Head of caudate nucleus (tissue), 42 donors: ENCODE measurements at places on chromosomes 1 and 21.

DNA sequence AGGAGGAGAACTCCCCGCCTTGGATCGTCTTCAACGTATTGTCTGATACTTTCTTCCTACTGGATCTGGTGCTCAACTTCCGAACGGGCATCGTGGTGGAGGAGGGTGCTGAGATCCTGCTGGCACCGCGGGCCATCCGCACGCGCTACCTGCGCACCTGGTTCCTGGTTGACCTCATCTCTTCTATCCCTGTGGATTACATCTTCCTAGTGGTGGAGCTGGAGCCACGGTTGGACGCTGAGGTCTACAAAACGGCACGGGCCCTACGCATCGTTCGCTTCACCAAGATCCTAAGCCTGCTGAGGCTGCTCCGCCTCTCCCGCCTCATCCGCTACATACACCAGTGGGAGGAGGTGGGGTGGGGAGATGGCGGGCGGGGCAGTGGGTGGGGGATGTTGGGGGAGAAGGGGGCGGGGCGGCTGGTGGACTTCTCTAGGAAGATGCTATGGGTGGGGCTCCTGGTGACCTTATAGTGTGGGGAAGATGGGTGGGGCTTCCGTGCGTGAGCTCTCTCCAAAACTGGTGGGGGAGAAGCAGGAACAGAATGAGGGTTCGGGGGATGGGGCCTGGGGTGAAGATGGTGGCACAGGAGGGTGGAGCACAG lies 5.3 kb downstream of the HCN3 start:
- DNase-seq: no peak

DNA sequence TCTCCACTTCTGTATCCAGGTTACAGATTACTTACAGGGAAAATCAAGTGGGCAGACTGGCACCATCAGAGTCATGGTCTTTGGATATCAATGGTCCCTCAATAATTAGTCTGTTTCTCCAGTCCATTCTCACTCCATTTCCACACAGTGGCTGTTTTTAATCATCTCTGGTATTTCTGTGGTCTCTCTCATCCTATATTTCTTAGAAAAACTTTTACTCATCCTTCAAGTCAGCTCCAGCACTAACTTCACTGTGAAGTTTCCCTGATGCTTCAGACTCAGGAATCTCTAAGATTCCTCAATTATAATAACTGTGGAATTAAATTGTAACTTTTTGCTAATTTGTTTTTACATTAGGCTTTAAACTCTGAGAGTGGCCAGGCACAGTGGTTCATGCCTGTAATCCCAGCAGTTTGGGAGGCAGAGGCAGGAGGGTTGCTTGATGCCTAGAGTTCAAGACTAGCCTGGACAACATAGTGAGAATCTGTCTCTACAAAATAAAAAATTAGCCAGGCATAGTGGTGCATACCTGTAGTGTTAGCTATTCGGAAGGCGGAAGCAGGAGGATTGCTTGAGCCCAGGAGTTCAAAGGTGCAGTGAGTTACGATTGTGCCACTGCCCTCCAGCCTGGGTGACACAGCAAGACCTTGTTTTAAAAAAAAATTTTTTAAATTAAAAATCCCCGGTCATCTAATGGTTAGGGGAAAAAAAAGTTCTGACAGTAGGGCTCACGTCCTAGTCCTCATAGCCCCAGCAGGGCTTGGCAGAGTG lies 10.6 kb downstream of the CD160 start:
- DNase-seq: no peak

DNA sequence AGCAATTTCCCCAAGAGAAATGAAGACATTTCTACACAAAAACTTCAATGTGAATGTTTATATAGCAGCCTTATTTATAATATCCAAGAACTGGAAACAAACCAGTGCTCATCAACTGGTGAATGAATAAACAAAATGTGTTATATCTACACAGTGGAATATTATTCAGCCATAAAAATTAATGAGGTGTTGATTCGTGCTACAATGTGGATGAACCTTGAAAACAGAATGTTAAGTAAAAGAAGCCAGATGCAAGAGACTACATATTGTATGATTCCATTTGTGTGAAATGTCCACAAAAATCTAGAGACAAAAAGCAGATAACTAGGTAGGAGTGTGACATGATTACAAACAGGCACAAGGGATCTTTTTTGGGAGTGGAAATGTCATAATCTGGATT lies 110.0 kb downstream of the CD247 start:
- no peak for DNase-seq

- DNase-seq: no peak
Measured at GRCh38 chr1:93591676-93592550, 89.7 kb downstream of the BCAR3 start.

DNA sequence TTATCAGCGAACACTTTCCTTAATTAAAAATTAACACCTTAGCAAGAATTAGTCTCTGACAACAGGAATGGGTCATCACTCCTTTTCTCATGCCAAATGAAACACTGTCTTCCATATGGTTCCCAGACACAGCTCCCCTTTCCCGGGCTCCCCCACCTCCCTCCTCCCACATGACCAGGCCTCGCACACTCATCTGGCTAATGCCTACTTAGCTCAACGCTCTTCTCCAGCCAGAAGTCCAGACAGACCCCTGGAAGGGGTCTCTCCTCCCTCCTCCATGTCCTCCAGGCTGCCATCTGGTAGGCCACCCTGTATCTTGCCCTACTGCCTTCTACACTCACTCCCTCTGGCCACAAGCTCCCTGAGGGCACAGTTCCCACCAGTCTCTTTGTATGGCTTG lies 39.9 kb downstream of the KCNC4 start:
- no peak for DNase-seq

GRCh38 chr1:65471861-65472332 lies 51.4 kb downstream of the LEPR start:
- no peak for DNase-seq
